ENCODE measurements at places on chromosomes 13 and 19. TPM values are rescaled to one million over a fixed set of nuclear protein-coding genes. Genes with fewer than 3 reads are reported as not detected.
A peak's percentile ranks its signal among the peaks of the same experiment; 100 is the strongest.

ICAM3 gene
- 33.0 TPM for total RNA-seq

HIPK4 gene
- 0.21 TPM for total RNA-seq

ZNF177 gene
- total RNA-seq = 2.2 TPM

MARK4 gene
- total RNA-seq = 32.5 TPM

OLFM4 gene
- not detected for total RNA-seq

CEACAM3 gene
- total RNA-seq = 4.3 TPM

NLRP5 gene
- total RNA-seq = not detected

NXNL1 gene
- total RNA-seq = not detected

GRCh38 chr13:94382517-94382916, 97.0 kb downstream of the DCT start:
- no peak for DNase-seq

GRCh38 chr19:43474986-43475705, 9.7 kb upstream of the LYPD3 start:
- peak; percentile 94 for DNase-seq

GRCh38 chr13:34277936-34278335, 460.0 kb downstream of the RFC3 start:
- DNase-seq = no peak

- peak; percentile 73 for DNase-seq
Measured at GRCh38 chr19:4380254-4380727, 20.1 kb downstream of the SH3GL1 start.

DNA sequence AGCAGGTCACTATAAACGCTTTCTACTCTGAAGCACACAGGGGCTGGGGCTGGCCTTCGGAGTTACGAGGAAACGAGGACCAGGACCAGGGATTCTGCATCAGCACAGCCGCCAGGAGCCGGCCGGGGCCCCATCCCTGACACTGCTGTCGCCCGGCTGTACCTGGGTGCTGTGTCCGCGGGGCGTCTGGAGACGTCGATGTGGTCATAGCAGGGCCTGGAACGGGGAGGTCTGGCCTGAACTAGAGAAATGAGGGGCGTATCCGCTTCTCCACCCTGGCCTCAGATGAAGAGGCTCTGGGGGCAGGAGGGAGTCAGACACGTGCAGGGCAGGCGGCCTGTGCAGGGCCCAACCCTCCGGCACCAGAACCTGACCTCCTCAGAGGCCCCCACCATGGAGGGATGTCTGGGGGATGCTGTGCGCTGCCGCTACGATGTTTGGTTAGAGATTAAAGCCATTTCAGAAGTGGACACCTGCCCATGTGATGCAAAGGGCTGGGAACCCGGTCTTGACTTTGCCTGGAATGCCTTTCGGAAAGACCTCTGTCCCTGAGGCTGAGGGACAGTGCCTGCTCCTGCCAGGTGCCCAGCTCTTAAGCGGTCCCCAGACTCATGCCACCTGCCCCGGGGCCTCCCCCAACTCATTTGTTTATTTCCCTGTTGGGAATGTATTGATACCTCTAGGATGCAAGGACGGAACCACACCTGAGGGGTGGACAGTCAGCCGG, 21.4 kb downstream of the GAS6 start:
- DNase-seq = peak; percentile 40

DNA sequence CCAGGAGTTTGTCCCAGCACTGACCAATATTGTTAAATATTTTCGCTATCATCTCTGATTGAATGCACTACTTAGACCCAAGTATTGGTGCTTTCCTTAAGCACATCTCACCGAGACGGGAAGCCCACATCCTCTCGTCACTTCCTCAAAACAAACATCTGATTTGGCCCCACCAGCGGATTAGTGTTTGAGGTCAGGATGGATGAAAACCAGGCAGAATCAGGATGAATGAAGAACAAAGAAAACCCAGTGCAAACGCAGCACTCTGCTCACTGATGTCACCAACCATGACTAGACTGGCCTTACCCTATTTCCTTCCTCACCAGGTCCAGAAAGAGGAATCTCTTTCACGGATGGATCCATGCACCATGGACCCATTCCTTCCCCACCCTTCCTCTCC, 6.0 kb downstream of the PLAUR start:
- DNase-seq = no peak

GRCh38 chr19:48639483-48640375, 2.5 kb upstream of the DBP start:
- no peak for DNase-seq

DNA sequence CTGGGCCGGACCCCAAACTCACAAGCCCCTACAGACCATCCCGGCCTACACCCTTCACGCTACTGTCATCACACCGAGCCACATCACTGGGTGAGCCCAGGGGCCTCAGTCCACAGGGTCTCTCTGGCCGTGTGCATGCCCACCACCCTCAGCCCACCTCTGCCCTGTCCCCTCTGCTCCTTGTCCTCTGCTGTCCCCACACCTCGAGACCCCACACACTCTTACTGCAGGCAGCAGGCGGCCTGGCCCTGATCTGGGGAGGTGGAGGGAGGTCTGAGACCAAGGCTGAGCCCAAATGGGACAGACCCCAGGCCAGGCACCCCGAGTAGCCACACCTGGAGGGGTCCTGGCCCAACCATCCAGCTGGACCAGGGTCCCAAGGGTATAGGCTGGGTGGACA, 35.2 kb downstream of the PEPD start:
- peak; percentile 28 for DNase-seq

- no peak for DNase-seq
Measured at GRCh38 chr19:44573183-44573582, 40.2 kb upstream of the IGSF23 start.

DNA sequence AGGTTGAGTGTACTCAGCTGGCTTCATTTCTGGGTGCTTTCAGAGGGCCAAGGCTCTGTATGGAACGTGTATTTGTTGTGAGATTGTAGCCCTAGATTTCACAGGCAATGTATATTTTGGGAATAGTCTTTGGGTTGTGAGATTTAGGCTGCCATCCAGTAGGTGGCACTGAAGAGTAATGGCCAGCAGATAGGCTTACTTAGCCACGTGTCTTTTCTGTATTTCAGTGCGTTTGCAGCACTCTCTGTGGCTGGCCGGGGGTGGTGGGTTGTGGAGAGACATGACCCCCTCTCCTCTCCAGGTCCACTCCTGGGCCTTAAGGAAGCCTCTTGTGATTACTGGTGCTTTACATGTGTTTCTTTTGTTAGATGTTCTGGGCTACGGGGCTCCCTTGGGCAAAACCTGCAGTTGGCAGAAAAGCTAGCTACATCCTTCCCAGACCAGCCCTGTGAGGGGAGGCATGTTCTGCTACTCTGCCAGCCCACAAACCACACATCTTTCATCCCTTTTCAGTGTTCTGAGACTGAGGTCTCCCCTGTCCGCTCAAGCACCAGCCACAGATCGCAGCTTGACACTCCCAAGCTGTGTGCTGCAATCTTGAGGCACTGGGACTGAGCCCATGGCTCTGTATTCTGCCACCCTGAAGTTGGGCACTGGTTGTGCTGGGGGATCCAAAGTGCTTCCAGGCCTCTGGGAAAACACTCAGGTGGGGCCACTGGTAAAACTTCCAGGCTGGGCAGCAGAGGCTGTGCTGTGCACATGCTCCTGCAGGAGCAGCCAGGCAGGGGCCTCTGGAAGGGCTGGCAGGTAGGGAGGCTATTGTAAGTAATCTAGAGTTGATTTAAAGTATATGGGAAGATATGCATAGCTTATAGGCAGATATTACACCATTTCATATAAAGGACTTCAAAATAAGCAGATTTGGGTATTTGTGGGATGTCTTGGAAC, 1096.8 kb upstream of the PCDH20 start:
- DNase-seq = no peak

DNA sequence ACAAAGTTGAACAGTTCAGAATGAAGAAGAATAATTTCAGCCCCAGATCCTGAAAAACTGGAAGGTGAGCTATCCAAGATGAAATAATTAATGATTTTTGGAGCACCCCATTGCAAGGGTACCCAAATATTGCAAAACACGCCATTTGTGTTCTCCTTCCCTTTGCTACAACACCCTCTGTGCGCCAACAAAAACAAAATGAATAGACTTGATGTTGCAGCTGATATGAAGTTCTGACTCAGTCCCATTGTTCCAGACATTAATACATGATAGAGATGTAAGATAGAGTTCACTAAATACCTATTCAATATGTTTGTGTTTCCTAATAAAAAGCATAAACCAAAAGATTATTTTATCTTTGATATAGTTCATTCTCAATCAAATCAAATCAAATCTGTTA, 287.5 kb upstream of the SOX21 start:
- no peak for DNase-seq

DNA sequence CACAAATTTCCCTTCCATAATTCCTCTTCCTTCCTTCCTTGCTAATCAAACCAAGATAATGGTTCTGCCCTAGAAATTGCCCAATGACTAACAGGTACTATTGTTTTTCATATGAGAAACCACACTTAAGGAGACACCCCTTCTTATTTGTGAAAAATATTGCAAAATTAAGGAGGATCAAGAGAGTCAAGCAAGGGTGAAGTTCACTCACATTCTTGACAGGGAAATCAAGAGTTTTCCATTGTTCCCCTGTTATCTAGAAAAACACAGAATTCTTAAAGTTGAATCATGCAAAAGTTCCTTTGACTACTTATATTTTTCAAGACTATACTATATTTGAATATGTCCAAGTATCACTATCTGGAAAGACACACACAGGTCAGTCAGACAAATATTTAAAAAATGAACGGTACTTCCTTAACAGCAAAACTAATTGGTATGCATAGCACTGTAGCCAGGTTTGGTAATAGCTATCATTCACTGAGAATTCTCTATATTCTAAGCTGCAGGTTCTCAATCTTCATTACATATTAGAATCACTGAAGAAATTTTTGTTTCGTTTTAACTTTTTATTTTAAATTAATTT, 897.2 kb downstream of the DIAPH3 start:
- no peak for DNase-seq

- no peak for DNase-seq
Measured at GRCh38 chr13:71593566-71593965, 273.4 kb downstream of the DACH1 start.

DNA sequence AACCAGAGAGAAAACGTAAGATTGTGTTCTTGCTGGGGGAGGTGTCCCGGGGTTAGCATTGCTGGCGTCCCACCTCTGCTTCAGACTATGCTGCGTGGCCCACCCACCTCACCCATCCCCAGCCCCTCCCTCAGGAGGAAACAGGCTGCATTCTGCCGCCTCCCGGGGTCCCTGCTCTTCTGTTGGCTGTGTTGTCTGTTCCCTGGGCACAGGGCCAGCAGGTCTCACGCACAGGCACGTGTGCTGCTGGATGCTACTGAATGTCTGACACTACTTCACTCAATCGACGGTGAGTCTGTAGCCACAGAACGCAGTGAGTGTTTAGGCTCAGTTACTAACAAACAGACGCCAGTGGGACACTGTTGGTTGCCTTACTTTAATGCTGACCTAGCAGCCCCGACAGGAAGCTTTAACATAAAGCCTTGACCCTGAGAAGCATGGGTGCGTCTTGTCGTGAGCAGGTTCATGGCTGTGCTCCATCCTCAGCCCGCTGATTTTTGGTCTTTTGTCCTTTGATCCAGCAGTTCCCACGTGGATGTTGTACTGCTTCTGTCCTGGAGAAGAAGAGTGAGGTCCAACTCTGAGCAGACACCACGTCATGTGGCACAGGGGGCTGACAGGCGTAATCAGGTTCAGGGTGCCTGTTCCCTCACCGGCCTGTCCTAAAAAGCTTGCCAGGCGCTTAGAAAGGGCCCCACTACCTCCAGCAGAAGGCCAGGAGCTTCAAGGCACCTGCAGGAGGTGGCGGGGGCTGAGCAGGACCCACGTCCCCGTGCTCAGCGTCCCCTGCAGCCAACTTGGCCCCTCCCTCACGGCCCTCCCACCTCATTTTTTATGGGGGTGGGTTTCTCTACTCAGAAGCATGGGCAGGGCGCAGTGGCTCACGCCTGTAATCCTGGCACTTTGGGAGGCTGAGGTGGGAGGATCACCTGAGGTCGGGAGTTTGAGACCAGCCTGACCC, 26.0 kb downstream of the NAXD start:
- DNase-seq = no peak

GRCh38 chr19:44644402-44645016, 799 bp downstream of the PVR start:
- DNase-seq = peak; percentile 43

DNA sequence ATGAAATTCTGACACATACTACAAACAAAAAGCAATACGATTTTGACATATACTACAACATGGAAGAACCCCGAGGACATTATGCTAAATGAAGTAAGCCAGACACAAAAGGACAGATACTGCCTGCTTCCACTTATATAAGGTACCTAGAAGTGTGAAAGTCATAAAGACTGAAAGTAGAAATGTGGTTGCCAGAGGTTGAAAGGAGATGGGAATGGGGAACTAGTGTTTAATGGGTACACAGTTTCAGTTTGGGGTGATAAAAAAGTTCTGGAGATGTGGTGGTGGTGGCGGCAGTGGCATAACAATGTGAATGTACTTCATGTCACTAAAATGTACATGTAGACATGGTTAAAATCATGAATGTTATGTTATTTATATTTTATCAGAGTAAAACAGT, 12.1 kb upstream of the NDFIP2 start:
- DNase-seq = no peak

DNA sequence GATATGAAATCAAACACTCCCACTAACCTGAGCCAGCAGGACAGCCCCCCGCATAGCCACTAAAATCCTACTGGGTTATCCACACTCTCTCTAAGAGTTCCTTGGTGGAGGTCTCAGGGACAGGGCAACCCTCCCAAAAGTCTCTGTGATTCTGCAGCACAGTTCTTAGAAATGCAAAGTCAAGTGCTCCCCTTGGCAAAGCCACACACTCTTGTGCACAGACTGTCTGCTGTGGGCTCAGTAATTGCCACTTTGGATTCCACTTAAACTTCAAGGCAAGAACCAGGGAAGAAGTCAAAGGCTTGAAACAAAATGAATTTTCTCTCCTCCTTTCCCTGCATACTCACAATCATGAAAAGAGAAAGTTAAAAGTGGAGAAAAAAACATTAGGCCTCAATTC, 61.5 kb downstream of the DOCK9 start:
- DNase-seq = no peak

All from lower lobe of right lung (tissue), 2 donors.